ENCODE measurements at places on chromosomes 6 and 20.

- no peak for DNase-seq
Observed at GRCh38 chr6:69578361-69578890, 218.4 kb downstream of the LMBRD1 start.

DNA sequence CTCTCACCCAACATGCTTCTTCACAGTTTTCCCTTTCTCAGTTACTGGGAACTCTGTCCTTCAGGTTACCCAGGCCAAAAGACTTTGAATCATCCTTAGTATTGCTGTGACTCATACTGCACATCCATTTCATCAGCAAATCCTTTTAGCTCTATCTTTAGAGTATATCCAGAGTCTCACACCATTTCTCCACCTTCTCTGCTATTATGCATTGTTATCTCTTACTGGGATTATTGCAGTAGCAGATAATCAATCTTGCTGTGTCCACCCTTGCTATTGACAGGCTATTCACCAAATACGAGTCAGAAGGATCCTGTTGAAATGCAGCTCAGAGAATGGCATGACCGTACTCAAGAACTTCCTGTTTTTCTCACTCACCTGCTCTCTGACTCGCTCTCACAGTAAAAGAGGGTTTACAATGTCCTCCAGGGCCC, 57.3 kb downstream of the BCKDHB start:
- DNase-seq = peak; percentile 39

DNA sequence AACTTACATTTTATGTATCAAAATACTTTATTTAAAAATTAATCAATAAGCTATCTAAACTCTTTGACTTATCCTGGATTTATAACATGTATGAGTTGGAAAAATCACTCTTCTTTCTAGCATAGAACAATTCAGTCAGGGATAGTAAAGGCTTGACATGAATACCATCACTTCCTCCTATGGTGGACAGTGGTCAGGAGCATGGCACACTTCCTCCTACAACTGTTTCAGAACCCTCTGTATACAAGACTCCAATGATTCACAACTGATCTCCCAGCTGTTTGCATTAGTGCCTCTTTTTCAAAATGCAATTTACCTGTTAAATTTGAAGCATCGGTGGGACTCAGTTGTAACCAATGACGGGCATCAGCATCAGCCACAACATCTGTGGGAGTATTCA, 129.7 kb downstream of the RALGAPA2 start:
- DNase-seq = no peak

DNA sequence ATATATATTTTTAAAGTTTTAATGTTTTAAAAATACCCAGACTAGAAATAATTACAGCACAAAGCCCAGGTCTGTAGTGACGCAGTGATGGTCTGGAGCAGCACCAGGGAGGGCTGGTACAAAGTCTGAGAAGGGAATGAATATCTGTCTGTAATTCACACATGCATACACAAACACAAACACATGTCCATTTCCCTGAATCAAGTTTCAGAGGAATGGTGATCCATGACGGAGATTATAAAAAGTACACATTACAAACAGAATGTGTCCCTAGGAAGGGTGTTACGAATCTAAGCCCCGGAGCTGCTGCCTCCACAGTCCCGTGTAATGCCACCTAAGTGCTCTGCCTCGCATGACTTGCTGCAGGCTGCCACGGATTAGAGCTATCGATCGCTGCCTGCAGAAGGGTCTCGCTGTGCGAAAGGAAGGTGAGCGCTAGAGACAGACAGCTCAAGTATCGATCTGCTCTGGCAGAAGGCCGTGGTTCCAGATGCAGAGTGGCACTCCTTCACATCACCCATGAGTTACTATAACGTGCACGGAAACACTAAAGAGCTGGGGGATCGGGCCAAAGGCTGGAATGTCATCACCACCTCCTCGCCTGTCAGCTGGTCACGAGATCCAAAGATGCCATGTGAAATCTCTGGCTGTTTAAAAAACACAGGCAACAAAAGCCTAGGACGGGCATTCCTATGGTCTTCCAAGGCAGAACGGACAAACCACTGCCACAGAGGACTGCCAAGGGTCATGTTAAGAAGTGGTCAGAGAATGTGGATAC, 87.1 kb downstream of the INSM1 start:
- peak; percentile 61 for DNase-seq

DNA sequence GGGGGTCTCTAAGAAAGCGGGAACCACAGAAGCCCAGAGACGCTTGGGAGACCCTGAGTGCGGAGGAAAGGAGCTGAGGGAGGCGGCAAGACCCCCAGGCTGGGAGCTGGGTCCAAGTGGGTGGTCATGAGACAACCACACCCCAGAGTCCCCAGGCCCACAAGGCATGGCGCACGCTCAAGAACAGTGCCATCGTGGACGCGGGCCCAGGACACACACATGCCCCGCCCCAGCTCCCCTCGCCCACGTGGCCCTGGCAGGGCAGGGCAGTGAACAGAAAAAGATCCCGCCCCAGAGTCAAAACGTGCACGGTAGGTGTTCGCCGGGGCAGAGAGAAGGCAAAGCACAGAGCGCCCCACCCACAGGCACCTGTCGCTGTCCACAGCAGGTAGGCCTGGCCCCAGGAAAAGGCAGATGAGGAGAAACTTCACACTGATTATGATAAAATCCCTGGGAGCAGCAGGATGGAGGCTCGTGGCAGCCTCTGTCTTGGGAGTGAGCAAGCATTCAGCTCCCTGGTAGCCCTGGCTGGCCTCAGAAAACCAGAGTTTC, 50.0 kb downstream of the BPIFB1 start:
- DNase-seq = no peak

- DNase-seq = peak; percentile 15
Observed at GRCh38 chr6:5181510-5182317, 79.0 kb downstream of the LYRM4 start.

DNA sequence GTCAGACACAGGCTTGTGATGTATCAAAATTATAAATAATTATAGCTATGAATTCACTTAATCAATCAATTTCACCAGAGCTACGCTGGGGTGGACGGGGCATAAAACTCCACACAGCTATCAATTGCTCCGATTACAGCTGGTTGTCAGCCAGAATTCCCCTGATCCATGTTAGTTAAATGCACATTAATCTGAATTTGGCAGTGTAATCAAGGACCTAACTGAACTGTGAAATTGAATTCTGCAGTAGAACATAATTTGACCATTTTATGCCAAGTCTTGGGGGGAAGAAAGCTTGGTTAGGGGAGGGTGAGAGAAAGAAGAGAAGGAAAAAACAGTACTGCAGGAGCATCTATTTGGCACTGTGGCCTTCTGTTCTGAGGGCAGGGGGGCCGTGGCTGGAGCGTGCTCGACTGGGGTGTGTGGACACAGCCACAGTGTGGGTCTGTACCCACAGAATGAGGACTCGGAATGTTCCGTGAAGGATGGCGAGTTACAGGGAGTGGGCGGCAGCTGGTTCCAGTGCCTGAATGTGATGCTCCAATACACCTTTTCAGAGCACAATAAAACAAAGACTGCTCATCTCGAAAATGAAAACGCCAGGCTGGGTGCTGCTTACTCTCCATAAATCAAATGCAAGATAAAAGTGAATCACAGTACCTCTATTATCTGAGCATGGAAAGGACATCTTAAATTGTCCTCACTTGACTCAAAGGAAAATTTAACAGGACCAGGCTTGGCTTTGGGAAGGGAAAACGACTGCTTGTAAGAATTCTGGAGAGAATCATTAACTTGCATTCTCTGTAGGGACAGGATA, 59.2 kb downstream of the LAMP5 start:
- DNase-seq = no peak

- no peak for DNase-seq
Observed at GRCh38 chr6:11462742-11463397, 74.7 kb upstream of the TMEM170B start.

GRCh38 chr6:34455831-34456230, 10.0 kb upstream of the PACSIN1 start:
- no peak for DNase-seq

GRCh38 chr6:157380779-157381561, at the start of gene ZDHHC14:
Gene ZDHHC14, plus strand, starts transcription at chr6:157381190.
- DNase-seq = peak; percentile 70

DNA sequence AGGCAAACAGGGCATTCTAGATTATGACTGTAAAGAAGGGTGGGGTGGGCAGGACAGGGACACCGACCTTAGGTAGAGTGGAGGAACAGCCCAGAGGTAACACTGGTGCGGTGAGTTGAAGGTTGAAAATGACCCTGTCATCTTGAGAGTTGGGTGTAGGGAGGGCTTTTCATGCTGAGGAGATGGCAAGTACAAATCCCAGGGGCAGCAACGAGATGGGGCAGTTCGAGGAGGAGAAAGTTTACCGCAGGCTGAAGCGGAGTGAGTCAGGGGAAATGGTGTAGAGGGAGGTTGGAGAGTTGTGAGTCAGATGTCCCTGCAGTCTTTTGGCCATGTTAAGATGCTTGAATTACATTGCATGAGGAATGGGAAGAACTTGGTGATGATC, 101.1 kb downstream of the HIVEP1 start:
- DNase-seq = no peak

- no peak for DNase-seq
Observed at GRCh38 chr6:170449835-170450753, 103.0 kb downstream of the PSMB1 start.

GRCh38 chr20:22400440-22400839, 183.9 kb downstream of the FOXA2 start:
- DNase-seq = no peak

DNA sequence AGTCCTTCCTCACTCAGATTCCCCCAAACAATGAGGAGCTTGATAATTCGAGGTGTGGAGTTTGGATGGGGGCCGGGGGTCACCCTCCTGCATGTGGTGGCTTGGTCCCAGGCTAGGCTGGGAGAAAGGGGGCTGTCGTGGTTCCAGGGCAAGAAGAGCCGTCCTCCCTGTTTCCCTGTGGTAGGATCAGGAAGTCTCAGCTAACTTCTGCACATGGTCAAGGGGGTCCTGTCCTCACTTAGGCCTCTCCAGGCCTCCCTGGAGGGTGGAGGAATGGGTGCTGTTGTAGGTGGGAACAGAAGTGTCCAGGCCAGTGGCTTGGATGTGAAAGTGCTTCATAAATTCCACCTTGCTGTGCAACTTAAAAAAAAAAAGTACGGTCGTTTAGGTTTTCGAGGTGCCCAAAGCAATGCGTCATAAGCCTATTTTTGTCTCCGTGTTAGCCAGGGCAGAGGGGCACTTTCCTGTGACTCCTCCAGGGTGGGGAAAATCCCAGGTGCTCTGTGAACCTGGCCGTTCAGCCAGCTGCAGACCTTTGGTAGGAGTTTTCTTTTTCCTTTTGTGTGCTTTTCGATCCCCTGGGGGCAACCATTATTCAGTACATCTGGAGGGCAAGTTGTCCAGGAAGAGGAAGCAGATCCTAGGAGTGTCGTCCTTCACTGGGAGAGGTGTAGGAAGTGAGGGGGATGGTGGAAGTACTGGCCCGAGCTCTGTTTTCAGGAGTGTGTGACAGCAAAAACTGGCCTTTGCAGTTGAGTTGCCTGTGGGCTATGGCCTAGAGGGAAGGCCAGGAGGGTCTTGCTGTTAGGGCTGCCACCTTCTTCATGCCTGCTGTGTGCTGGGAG, 9.6 kb downstream of the IGF2R start:
- DNase-seq = no peak

- no peak for DNase-seq
Observed at GRCh38 chr6:155830531-155830930, 374.9 kb upstream of the NOX3 start.

DNA sequence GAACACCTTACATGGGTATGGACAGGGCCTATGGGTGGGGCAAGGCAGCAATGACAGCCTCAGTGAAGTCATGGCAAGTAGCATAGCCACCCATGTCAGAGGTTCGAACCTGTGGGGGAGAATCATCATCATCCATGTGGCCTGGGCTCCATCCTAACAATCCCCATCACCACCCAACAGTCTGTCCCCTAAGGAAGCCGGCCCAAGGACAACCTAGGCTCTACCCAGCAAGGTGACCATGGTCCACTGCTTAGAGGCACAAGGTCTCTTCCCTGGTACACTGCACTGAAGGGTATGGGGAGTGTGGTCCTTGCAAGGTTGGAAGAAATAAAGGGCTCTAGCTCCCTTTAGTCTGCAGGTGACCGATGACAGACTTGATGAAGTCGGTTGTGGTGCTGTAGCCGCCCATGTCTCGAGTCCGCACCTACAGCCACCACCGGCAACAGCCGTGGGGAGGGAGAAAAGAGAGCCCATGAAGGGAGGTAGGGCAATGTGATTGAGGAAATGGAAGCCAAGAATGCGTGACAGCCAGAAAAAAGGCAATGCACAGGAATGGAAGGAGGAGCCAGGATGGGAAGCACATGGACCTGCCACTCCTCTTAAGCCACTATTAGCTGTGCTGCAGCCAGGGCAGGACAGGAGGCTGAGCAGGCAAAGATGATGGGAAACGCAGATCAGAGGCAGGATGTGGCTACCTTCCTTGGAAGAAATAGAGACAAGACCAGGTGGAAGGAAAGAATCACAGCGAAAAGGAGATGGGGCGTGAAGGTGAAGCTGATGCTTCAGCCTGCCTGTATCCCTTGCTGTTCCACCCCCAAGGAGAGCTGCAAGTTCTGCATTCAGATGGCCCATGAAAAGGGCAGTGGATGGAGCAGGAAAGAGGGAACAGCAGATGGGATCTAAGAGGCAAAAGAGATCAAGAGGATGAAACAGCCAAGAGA, 5.3 kb downstream of the IDH3B start:
- DNase-seq = peak; percentile 19

GRCh38 chr6:143699430-143699825, 21.7 kb downstream of the PHACTR2 start:
- no peak for DNase-seq

- peak; percentile 28 for DNase-seq
Observed at GRCh38 chr6:14804785-14805210, 441.1 kb upstream of the JARID2 start.

- no peak for DNase-seq
Observed at GRCh38 chr6:116568821-116569755, 2.2 kb upstream of the RWDD1 start.

- no peak for DNase-seq
Observed at GRCh38 chr20:20331817-20332216, 36.1 kb upstream of the INSM1 start.

DNA sequence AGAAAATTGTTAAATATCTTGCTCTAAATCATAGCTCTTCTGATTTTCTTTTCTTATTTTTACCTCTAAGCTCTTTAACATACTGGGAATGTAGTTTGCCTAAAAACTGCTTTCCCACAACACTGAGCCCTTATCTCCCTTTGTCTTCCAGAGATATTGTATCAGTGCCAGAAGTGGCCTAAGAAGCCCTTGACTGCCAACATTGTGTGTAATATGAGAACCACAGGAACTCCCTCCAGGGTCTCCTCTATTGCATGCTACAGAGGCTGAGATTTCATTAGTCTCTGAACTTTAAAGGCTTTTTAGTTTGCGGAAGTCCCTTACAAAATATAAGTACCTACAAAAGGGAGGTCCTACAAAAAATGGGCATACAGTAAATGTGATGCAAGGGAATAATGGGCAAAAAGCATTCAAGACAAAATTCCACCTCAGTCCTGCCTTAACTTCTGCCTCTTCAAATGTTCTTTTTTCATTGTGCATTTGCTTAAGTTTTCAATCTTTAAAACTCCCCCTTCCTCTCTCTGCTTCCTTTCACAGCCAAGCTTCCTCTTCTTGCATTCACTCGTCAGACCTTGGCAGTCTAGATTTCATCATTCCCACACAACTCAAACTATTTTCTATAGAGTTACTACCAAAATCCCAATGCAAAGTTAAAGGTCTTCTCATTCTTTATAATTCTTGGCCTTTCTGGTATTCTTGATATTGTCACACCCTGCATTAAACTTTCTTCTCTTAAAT, 76.5 kb downstream of the ADGRG6 start:
- DNase-seq = peak; percentile 21

GRCh38 chr6:27568226-27568897, 95.5 kb upstream of the ZNF184 start:
- DNase-seq = no peak
